ENCODE measurements at places on chromosomes 6 and 20.

GRCh38 chr6:63814459-63814858 lies 178.9 kb downstream of the PHF3 start:
- no peak for DNase-seq

GRCh38 chr6:41462033-41462432 lies 84.1 kb upstream of the FOXP4 start:
- no peak for DNase-seq

DNA sequence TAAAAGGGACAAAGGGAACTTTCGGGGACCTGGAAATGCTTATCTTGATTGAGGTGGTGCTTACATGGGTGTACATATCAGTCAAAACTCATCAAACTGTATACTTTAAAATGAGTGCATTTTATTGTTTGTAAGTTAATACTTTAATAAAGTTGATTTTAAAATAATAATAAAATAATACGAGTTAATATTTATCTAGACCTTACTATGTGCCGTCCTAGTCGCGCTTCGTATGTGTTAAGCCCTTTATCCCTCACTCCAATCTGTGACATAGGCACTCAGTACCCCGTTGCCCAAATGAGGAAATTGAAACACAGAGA lies 47.5 kb downstream of the PDYN start:
- DNase-seq = no peak

GRCh38 chr20:59386809-59387208 lies 86.4 kb downstream of the EDN3 start:
- DNase-seq = no peak

DNA sequence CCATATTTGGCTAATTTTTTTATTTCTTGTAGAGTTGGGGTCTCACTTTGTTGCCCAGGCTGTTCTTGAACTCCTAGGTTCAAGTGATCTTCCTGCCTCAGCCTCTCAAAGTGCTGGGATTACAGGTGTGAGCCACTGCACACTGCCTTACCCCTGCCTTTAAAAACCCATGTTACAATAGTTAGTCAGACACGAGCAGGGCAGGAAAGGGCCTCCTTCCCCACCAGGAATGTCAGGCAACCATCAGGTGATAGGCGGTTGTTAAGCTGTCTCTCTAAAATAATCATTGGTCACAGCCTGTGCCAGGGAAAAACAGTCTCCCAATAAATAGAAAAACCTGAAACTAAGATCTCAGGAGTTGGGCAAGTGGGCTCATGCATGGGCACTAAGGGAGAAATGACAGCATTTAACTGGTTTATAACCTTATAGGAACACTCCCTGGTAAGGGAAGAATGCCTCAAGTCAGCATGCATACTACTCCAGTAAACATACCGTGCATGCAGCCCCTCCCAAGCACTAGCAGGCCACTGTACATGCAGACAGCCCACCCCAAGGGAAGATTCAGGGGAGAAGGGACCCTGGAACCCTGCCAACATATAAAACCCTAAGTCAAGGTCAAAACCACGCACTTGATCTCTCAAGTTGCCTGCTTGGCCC lies 8.4 kb downstream of the OR2H2 start:
- DNase-seq = no peak

GRCh38 chr6:140609956-140610355 lies 1235.5 kb upstream of the CITED2 start:
- DNase-seq = no peak

DNA sequence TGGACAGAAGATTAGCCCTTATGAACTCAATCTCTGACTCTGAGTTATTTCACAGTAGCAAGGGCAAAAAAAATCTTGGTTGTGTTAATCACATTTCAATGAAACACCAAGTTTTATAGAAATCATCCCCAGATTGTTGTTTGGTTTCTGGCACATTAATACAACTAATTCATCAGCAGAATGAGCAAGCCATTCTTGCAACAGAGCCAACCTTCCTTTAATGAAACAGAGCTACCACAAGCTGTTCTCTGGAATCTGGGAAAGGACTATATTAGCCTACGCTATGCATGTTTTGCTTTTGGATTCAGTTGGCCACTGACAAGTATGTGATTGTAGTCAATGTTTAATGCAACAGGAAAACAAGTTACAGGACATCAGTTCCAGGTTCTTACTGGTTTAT lies 13.8 kb upstream of the POPDC3 start:
- DNase-seq = no peak

GRCh38 chr6:158374020-158374419 lies 61.8 kb downstream of the TULP4 start:
- no peak for DNase-seq

DNA sequence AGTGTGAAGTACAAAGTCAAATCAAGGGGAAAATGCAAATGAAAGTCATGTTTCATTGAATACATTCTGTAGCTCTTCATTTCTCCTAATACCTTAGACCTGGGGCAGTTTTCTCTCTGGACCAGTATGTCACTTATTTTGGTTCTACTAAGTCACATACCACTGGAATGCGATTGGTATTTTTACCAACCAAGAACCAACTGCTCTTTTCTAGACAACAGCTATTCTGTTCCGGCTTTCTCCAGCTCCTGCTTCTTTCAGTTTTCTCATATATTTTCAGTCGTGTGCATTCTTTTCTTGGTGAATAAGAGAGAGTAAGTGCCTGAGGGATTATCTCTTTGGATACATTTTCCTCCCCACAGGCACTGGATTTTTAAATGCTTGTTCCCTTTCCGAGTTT lies 39.2 kb upstream of the SPACA1 start:
- no peak for DNase-seq

- no peak for DNase-seq
These were observed 842.0 kb upstream of the FLRT3 start for GRCh38 chr20:15179381-15179780.

GRCh38 chr20:17177341-17177740 lies 49.5 kb upstream of the PCSK2 start:
- no peak for DNase-seq

All from sciatic nerve (tissue), 2 donors.